Activated gamma-delta T cell treated with anti-CD3 and anti-CD28 coated beads, Interleukin-2, amount 50 U/mL, for 16 hours (primary cell): ENCODE measurements at places on chromosomes 4 and X.

DNA sequence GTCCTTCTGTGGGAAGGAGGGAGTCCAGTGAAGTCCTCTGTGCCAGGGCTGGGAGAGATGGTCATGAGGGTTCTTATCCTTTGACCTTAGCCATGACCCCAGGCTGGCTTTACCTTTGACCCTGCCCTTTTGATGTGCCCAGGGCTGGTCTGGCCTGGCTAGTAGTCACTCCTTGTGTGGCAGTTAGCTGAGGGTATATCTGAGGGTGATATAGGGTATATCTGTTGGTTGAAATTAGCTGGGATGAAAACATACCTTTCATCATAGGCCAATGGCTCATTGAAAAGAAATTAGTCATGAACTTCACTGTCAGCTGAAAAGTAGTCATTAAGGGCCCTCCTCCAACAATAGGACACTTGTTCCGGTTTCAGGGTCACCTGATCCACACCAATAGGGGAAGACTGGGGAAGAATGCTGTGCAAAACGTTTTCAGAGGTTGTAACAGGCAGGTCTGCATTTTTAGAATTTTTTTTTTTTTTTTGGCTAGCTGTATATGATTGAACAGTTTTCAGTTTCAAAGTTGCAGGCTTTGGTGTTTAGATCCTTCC lies 74.6 kb upstream of the STOX2 start:
- no peak for DNase-seq

- DNase-seq, result no peak
These were observed 26.2 kb upstream of the FREM3 start for GRCh38 chr4:143726714-143727113.

DNA sequence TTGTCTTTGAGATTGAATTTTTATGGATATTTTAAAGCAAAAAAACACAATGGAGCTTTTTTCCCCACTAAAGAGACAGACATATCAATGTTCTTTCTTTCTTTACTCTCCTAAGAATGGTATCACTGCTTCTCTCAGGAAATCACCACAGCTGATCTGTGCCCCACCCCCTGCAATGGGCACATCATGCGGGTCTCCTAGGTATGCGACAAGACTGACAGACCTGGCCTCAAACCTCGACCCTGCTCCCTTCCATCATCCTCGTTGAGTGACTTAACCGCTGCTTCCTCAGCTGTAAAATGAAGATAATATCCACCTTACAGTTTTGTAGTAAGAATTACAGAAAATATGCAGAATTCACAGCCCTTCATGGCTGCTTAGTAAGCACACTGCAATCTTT lies 58.3 kb downstream of the LEF1 start:
- no peak for DNase-seq

DNA sequence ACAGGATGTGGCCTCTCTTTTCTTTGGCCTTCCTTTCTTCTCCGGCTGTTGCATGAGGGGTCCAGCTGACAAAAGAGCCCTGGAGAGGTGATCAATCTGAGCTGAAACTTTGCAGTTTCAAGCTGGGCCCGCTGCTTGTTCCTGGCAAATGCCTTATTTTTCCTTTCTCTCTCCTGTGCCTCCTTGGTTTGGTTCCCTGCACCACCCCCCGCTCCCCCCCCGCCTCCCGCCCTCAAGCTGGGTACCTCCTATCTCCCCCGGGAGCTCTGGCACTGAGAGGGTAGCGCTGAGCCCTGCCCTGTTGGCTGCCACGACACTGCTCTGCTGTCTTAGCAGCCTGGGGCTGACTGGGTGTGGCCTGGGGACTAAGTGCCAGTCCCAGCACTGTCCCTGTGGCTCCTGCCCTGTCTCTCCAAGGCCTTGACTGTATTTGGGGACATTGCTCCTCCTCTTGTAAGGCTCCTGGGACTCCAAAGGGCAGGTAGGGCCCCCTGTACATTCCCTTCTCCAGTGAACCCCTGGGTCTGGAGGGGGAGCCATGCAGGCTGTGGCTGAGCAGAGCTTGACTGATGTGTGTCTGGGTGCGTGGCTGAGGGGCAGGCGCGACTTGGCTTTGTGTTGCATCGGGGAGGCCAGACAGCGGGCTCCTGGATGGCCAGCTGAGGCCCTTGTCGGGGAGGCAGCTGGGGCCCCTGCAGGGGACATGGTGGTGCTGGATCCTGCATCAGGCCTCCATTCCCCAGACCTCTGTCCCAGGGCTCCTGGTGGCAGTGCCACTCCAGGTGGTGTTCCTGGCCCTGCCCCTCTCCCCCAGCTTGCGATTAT lies 1.1 kb downstream of the PLXNA3 start:
- no peak for DNase-seq
